Cerebellar nuclear complex (tissue), 1 donor: ENCODE measurements at places on chromosomes 16 and 17.

GRCh38 chr17:79607940-79608623 lies 2.8 kb downstream of the RBFOX3 start:
- no peak for DNase-seq

GRCh38 chr16:50609471-50609870 lies 61.3 kb downstream of the NKD1 start:
- no peak for DNase-seq

- no peak for DNase-seq
Observed at GRCh38 chr17:3818786-3819185, 17.8 kb upstream of the ITGAE start.

GRCh38 chr17:37481001-37481665 lies 8.6 kb upstream of the DUSP14 start:
- DNase-seq = no peak

GRCh38 chr16:85833219-85833920 lies 33.9 kb downstream of the COX4I1 start:
- no peak for DNase-seq

DNA sequence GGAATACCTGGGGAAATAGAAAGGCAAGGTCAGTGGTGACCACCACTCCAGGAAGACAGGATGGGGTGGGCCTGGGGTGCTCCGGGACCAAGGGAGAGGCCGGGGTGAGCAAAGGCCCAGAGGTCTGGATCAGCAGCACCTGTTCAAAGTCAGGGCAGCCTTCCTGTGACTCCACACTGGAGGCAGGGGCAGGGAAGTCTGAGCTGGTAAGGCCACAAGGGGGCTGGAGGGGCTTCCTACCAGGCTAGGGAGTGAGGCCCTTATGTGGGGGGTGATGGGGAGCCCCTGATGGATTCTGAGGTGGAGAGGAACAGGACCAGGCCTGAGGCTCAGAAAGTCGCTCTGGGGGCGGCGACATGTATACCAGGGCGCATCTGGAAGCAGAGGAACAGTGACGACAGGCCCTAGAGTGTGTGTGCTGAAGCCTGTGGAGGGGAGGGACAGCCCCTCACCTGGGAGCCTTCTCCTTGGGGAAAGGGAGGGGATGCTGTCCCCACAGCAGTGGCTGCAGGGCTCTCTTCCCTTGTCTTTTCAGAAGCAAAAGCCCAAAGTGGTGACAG lies 3.7 kb downstream of the C16orf78 start:
- DNase-seq = no peak

DNA sequence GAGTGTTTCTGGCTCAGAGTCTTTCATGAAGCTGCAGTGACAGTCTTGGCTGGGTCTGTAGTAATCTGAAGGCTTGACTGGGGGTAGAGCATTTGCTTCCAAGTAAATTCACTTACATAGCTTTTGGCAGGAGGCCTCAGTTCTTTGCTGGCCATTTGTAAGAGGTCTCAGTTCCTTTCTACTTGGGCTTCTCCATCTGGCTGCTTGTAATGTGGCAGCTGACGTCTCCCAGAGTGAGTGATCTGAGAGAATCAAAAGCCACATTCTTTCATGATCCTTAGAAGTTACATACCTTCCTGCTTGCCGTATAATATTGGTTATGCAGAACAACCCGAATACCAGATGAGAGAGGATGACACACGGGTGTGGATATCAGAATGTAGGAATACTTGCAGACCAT lies 39.8 kb downstream of the NF1 start:
- DNase-seq = no peak

GRCh38 chr17:43536236-43536992 lies 9.7 kb downstream of the ETV4 start:
- no peak for DNase-seq

GRCh38 chr16:82421851-82422250 lies 204.9 kb upstream of the CDH13 start:
- DNase-seq = no peak

GRCh38 chr16:81640681-81641070 lies 138.4 kb upstream of the PLCG2 start:
- no peak for DNase-seq

- no peak for DNase-seq
Observed at GRCh38 chr17:80964859-80965580, 26.6 kb upstream of the CHMP6 start.

GRCh38 chr17:34412534-34412933 lies 49.5 kb upstream of the CCL1 start:
- DNase-seq = no peak

DNA sequence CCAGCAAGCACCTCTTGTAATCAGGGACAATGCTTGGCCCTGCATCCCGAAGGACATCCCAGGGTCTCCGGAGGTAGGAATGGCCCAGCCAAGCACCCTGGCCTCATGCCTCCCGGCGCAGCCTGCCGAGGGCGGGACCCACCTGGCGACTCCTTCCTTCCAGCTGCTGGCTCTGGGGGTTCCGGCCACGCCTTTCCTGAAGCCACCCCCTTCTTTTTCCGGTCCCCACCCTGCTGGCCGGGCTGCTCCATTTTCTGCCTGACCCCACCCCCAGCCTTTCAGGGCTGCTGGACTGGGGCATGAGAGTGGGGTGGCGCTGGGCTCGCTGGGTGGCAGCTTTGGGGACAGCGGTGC lies 22.5 kb upstream of the CIBAR2 start:
- no peak for DNase-seq

GRCh38 chr17:50274142-50274896 lies at the start of gene TMEM92:
Gene TMEM92, plus strand, starts transcription at chr17:50274466. Its CDS starts 36 bp downstream, at chr17:50274502.
- DNase-seq = no peak

- no peak for DNase-seq
Observed at GRCh38 chr17:15103785-15104184, 161.3 kb downstream of the PMP22 start.

GRCh38 chr16:67707790-67708189 lies 11.3 kb downstream of the GFOD2 start:
- DNase-seq = no peak

GRCh38 chr17:81481073-81481799 lies 31.4 kb downstream of the ACTG1 start:
- DNase-seq = no peak

GRCh38 chr16:57289391-57290257 lies 5.2 kb upstream of the PLLP start:
- no peak for DNase-seq

DNA sequence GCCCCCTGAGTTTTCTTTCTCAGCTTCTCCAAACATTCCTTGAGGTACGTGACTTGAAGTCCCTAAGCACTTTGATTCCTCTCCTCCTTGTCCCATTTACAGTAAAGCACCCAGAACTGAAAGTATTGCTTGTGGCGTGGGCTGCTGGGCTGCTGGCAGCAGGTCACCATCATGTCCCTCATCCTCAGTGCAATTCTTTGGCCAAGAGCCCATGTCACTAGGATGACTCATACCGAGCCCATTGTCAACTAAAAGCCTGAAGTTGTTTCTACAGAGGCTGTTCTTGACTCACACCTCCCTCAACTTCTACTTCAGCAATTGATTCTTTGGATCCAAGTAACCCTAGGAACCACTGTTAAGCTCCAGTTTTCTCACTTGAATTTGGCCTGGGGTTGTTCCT lies 54.3 kb downstream of the KPNA2 start:
- DNase-seq = no peak

DNA sequence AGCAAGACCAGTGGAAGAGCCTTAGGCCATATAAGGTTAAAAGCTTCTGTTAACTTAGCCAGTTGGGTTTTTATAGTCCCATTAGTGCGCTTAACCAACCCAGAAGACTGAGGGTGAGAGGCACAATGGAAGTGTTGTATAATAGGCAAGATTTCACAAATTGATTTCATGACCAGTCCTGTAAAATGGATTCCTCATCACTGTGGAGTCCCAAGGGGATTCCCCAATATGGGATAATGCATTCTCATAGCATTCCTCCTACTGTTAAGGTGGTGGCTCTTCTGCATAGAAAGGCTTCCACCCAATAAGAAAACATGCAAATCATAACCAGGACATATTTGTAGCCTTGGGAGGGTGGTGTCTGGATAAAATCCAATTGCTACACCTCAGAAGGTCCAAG lies 22.1 kb upstream of the B4GALNT2 start:
- no peak for DNase-seq

DNA sequence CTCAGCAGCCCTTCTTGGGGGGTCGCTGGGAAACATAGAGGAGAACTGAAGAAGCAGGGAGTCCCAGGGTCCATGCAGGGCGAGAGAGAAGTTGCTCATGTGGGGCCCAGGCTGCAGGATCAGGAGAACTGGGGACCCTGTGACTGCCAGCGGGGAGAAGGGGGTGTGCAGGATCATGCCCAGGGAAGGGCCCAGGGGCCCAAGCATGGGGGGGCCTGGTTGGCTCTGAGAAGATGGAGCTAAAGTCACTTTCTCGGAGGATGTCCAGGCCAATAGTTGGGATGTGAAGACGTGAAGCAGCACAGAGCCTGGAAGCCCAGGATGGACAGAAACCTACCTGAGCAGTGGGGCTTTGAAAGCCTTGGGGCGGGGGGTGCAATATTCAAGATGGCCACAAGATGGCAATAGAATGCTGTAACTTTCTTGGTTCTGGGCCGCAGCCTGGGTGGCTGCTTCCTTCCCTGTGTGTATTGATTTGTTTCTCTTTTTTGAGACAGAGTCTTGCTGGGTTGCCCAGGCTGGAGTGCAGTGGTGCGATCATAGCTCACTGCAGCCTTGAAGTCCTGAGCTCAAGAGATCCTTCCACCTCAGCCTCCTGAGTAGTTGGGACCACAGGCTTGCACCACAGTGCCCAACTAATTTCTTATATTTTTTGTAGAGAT lies 3.4 kb downstream of the STH start:
- peak; percentile 20 for DNase-seq
